Suppressor macrophage (primary cell): ENCODE measurements at places on chromosomes 7 and 10.

DNA sequence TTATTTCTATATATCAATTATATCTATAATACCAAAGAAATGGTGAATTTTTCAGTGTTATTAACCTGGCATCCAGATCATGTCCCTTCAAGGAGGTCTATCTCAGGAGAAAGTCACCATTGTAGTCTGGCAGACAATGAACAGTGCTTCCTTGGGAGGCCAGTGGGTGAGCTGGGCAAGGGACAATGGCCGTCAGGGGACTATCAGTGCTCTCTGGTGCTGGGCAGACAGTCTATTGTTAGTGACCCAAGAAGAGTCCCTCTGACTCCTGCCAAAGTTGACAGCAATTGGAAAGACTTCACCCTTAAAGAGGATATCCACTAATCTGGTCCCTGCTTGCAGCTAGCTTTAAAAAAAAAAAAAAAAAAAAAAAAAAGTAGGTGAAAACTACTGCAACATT is 7.1 kb downstream of the JAZF1 start:
- DNase-seq = no peak

GRCh38 chr7:15781944-15782343 is 95.5 kb upstream of the MEOX2 start:
- no peak for DNase-seq

GRCh38 chr7:37068902-37069301 is 344.6 kb upstream of the AOAH start:
- DNase-seq = no peak

DNA sequence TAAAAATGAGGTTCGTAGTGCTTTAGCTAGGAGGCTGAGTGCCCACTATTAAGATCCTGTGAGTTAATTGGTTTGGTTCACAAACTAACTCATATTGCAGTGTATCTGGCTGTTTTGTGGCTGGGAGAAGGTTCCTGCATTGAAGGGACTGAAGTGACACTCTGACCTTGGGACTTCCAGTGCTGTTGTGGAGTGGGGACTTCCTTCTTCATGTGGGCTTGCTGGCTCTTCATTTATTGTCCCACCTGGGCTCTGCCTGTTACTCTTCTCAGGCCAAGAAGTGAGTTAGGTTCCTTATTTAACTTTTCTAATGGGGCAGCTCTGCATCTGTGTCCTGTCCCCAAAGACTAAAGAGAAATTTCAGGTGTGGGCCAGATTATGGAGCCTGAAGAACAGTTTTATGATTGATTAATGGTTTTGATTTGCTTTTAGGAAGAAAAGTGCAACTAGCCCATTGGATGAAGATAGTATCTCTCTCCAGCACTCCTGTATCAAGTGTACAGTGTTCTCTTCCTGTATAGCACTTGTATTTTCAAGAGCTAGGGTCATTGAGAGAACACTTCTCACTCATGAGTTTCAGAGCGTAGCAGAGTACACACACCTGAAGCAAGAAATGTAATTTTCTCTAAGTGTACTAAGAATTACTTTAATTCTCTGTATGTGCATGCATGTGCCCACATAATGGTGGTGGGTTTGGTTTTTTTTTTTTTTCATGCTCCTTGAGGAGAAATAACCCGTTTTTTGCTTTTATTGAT is 54.8 kb downstream of the AUTS2 start:
- no peak for DNase-seq
